ENCODE measurements at places on chromosomes 5 and 9.

DNA sequence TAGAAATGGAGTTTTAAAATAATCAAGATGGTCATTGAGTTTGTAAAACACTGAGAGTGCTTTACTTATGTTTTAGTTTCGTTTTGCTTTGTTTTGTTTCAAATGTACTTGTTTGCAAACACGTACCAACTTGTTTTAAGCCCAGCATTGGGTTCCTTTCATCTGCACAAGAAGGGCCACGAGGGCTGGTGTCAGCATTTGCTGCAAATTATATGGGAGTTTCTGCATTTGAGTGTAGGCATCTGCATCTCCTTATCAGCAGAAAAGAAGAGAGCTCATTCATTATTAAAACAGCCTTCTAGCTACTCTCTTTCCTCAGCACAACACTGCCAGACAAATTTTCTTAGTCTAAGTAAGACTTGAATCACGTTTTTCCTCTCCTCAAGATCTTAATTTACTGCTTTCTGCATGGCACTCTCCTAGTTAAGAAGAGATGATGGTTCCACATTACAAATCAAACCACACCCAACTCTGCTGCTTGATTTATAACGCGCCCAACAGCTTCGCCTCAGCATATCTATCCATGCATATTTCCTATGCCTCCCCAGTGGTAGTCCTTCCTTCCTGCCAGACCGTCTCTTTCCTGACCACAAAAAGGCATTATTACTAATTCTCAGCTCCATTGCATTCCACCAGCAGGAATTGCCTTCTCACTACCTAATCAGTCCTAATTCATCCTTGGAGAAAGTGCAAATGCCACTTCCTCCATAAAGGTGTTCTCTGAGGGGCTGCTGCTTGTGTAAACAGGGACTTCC is 95.2 kb upstream of the CAST start:
- DNase-seq = no peak

- DNase-seq = no peak
These were observed 382.8 kb upstream of the WWC1 start for GRCh38 chr5:167908606-167909005.

- DNase-seq = peak; percentile 99
These were observed 4.3 kb downstream of the RAI14 start for GRCh38 chr5:34660444-34660843.

DNA sequence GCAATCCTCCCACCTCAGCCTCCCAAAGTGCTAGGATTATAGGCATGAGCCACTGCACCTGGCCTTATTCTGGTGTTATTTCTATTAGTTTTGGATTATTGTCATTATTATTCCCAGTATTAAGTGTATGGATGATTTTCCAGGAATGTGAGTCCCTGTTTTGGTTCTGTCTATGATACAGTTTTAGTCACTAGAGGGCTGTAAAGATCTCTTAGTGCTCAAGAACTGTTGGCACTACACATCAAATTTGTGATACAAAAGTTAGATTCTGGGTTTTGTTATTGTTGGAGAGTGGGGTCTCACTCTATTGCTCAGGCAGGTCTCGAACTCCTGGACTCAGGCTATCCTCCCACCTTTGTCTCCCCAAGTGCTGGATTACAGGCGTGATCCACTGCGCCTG is 12.1 kb downstream of the CCL28 start:
- no peak for DNase-seq

DNA sequence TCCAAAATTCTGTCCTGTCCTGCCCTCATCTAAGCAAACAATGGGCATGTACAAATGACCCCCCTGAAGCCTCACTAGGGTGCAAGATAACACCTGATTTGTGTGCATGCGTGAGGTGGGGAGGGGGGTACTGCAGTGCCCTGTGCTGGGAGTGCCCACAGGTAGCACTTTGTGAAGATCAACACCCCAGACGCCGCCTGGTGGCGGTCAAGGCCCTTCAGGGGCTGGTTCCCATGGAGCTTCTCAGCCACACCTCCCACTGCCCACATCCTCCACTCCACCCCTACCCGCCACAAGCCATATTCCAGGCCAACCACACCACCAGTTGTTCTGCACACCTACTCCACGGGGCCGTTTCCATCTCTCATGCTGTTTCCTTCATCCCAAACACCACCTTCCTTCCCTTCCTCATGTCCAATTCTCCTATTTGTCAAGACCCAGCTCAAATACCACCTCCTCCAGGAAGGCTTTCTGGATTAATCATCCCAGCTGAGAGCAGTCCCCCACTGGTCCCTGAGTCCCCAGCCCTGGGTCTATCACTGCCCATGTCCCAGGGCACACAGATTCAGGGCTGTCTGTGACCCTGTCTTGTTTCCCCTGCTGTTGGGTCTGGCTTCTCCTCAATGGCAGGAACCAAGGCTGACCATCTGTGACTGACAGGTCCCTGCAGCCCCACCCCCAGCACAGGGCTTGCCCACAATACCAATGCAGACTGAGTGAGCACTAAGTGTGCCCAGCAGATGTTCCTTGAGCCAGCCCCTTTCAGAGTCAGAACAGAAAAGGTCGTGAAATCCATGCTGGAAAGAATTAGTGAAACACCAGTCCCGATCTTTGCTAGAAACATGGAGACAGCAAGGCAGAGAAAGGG is 178.4 kb downstream of the PAX5 start:
- DNase-seq = no peak

DNA sequence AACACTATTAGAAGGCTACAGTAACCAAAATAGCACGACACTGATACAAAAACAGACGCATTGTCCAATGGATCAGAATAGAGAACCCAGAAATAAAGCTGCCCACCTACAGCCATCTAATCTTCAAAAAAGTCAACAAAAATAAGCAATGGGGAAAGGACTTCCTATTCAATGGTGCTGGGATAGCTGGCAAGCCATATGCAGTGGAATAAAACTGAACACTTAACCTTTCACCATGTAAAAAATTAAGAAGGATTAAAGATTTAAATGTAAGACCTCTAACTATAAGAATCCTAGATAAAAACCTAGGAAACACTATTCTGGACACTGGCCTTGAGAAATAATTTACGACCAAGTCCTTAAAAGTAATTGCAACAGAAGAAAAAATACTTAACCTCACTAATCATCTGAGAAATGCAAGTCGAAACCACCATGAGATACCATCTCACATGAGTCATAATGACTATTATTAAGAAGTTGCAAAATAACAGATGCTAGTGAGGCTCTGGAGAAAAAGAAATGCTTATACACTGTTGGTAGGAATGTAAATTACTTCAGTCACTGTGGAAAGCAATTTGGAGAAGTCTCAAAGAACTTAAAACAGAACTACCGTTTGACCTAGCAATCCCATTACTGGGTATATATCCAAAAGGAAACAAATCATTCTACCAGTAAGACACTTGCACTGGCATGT is 203.3 kb upstream of the CDH9 start:
- DNase-seq = peak; percentile 95

DNA sequence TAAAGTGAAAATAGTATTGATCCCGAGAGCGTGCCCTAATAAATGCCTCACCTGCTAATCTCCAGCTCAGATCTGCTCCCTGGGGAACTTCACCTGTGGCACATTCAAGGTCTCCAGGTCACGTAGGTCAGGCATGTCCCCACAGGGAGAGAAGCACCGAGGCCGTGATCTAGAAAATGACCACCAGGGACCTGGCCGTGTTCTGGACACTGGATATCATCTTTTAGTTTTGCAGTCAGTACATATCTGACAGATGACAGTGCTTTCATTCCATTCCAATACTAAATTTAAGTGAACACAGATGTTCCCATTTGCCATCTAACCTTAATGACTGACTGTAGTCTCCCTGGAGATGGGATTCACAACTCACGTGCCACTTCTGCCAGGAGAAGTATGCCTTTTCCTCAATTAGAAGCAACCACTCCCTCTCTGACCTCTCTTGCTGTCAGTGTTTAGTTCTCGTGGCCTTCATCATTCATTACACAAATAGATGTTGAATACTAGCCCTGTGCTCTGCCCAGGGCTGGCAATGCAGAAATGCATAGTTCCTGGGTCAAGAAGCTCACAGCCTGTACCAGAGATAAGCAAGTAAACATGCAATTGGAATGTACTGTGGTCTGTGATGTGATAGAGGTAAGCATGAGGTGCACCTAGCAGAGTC is 276.5 kb downstream of the NTRK2 start:
- no peak for DNase-seq

GRCh38 chr5:132298298-132299212 is 4.4 kb downstream of the SLC22A4 start:
- DNase-seq = no peak

DNA sequence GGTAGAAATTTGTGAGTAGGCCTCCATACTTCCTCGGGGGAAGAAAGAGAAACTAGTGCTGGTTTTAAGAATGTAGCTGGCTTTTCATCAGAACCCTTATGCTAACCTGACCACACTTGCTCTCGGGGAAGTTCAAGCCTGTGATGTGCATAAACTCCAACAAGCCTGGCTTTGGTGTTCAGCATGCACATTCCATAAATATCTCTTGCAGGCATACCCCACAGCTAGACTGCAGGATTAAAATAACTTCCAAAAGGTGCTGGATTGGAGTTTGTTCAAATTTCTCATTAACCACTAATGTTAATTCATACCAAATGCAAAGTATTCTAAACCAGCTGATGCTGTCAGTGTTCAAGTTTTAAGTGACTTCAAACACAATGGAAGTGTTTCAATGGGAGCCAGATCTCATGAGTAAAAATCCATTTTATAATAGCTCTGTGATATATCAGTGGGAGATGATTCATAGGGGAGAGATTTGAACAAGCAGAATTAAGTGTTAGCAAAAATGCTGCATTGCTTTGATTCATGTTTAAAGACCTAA is 79.4 kb downstream of the NPR3 start:
- peak; percentile 71 for DNase-seq

GRCh38 chr9:134063088-134063570 is 4.7 kb downstream of the BRD3 start:
- DNase-seq = no peak

DNA sequence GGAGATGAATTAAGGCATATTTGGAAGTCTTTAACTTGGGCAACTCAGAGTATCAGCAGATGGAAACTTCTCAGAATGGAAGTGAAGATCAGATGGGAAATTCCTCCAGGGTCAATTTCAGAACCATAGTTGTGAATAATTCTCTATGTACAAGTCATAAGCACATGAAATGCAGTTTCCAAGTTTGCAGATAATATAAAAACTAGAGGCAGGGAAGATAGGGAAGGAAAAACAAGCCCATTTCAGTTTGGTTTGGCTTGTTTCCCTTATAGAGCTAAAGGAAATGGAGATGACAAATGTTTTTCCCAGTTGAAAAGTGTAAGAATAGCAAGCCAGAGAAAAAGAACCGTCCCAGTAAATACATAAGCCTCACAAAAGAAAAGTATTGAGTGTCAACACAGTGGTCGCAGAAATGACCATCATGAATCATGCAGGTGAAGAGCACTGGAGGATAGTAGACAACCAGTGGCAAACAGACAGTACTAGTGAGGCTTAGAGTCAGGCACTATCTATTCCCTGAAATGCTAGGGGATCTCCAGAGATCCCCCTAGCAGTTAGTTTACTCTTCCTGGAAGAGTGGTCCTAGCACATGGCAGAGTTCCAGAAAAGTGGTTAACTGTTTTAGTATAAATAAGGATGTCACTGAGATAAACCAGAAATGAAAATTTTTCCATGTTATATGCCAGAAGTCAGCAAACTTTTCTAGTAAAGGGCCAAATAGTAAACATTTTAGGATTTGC is 245.9 kb downstream of the SAXO1 start:
- DNase-seq = no peak

GRCh38 chr5:167348980-167349379 is 942.5 kb upstream of the WWC1 start:
- DNase-seq = no peak

- no peak for DNase-seq
These were observed 77.8 kb upstream of the CCDC112 start for GRCh38 chr5:115374057-115374775.

DNA sequence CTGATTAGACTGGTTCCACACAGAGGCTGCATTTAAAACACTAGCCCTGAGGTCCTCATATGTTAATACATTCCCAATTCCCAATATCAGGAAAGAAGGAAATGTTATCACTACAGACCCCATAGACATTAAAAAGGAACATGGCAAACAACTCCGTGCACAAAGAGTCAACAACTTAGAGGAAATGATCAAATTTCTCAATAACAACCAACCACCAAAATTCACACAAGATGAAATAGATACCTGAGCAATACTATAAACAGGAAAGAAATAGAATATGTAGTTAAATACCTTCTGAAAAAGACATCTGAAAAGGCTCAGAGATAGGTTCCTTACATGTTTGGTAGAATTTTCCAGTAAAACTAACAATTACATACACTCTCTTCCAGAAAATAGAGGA is 28.9 kb downstream of the SEMA4D start:
- no peak for DNase-seq

- DNase-seq = no peak
These were observed 100.1 kb upstream of the TNFAIP8 start for GRCh38 chr5:119255571-119256356.

DNA sequence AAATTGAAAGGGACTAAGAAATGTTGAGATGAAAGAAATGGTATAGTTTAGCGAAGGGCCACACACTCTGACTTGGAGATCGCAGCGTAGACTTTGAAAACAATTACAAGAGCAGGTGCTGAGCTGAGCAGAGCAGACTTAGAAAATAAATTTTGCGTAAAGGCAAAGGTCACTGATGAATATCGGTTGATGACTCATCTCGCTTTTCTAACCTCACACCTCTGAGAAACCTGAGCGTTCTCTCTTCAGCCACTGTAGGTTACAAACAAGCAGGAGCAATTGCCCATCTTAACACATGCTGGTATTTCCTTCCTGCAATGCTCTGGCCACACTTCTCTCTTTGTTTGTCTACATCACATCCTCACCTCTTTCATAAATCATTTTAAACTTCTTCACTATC is 190.6 kb upstream of the C9orf72 start:
- no peak for DNase-seq

Measured in AG04449 (cell line).